ENCODE measurements at places on chromosomes 7 and 10.

GRCh38 chr7:107694386-107694785 lies 33.8 kb downstream of the SLC26A4 start:
- no peak for DNase-seq

- DNase-seq: no peak
Observed at GRCh38 chr7:130732980-130733930, 752 bp downstream of the KLF14 start.

DNA sequence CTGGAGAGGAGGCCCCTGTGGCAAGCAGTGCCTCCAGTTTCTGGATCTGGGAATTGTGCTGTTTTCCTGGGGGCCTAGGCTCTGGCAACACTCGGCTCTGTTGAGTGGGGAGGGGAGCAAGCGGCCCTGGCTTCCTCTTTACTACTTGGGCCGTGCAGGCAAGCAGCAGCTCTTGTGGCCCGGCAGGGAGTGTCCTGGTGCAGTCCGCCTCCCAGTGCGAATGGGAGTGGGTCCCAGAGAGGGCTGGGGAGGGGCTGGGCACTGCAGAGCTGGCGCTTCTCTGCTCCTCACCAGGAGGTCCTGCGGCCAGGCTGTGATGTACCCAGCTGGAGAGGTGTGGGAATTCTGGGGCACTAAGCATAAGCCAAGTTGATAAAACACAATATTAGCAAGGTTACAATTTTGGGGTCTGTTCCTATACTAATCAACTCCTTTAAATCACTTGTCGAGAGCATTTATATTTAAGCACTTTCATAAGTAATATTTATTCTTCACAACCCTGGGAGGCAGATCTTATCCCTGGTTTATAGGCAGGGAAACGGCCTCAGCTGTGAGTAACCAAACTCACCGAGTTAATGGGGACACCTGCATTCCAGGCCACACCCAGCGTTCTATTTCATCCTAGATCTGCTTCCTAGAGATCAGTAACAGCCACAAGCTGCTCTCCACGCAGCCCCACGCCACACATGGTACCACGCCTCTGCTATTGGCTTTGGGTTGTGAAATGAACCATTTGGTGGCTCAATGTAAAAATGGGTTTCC lies 183.4 kb upstream of the PLXNA4 start:
- no peak for DNase-seq

DNA sequence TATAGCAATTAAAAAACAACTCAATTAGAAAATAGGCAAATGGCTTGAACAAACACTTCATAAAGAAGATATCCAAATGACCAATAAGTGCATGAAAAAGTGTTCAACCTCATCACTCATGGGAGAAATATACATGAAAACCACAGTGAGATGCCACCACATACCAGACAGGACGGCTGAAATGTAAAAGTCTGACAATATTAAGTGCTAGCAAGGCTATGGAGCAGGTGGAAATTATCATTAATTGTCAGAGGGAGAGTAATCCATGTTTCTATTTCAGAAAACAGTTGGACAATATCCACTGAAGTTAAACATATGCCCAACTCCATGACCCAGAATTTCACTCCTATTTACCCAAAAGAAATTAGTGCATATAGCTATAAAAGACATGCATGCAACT lies 42.6 kb upstream of the GRID1 start:
- no peak for DNase-seq

DNA sequence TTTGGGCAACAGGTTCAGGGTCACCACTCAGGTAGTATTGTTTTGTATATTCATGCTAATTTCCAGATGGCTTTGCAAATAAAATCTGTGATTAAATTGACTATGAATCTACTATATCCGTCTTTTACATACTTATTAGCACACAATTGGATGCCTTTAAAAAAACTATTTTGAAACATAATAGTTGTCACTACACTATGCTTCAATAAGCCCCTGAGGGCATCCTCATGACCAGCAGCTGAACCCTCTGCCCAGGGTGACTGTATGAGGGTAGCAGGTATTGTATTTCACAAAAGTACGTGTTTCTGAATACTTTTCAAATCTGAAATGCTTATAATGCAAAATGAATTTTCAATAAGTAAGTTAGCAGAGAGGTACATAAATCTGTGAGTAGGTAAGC lies 97.3 kb downstream of the DNAH11 start:
- DNase-seq: no peak

DNA sequence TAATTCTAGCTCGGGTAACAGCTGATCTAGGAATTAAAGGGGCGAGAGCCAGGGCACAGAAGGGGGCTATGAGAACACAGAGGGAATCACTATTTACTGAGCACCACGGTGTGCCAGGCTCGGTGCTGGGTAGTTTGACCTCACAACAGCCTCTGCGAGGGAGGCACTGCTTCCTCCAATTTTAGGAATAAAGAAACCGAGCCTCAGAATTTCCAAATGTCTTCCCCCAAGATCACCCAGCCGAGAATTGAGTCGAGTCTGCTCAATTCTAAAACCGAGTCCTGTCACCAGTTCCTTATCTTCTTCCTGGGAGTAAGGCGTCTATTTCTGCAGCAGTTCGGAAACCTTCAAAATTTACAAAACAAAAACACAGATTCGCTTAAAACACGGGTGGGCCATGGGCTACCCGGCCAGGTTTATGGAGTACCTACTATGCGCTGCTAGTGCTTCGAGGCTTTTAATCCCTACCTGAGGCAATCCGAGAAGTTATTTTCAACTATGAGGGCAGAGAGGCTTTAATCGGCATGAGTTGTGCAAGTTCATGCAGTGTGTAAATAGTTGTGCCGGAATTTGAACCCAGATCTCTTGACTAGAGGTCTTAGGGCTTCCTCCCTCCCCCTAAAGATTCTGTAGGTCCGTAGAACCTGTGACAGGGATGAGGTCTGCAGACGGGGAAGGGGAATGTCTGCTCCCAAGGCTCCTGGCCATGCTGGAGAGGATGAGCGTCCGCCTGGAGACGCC lies 872 bp upstream of the HMX2 start:
- DNase-seq: no peak

GRCh38 chr7:124724507-124725192 lies 40.9 kb downstream of the GPR37 start:
- no peak for DNase-seq

- DNase-seq: no peak
Observed at GRCh38 chr7:129776362-129776722, 164.8 kb downstream of the NRF1 start.

GRCh38 chr10:102959360-102959759 lies 41.3 kb downstream of the CNNM2 start:
- DNase-seq: no peak

- no peak for DNase-seq
Observed at GRCh38 chr10:124162774-124163354, 69.5 kb upstream of the CHST15 start.

DNA sequence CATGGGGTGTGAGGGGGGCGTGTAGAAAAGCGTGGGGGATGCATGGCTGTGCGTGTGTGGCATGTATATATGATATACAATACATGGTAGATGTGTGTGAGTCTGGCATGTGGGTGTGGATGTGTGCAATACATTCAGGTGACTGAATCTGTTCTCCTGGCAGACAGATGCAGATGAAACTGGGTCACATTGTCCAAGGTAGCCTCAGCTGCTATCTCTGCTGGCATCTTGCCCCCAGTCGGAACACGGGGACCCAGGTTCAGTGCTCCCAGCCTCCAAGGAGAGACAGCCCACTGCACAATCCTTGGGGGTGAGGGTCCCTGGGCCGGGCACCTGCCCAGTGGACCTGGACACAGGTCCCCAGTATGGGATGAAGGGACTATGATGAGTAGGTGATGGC lies 12.4 kb upstream of the SRRM3 start:
- DNase-seq: no peak

DNA sequence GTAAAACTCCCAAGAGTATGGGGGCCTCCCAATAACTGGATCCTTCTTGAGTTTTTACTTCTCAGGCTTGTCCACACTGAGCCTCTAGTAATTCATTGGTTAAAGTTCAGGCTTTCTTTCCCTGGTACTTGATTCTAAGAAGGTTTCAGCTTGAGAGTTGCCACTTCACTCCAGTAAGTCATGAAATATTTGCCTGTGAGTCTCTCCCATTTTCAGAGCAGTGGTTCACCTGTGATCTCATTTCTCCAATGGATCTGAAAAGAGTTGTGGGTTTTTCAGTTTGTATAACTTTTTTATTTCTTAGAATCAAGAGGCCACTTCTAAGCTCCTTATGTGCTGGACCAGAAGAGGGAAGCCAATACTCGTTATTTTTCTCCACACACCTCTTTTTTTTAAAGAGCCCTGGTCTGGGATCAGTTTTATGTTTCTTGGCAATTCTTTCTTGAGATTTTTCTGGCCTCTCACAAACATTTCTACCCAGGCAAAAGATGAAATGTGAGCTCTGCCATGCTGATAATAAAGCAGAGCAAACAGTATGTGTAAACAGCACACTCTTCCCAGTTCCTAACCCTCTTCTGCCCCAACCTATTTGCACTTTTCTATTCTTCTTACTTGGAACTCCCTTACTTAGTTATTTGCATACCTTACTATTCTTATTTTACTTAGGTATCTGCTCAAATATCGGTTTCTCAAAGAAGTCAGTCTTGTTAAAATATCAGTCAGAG lies 983.4 kb downstream of the CCSER2 start:
- no peak for DNase-seq

DNA sequence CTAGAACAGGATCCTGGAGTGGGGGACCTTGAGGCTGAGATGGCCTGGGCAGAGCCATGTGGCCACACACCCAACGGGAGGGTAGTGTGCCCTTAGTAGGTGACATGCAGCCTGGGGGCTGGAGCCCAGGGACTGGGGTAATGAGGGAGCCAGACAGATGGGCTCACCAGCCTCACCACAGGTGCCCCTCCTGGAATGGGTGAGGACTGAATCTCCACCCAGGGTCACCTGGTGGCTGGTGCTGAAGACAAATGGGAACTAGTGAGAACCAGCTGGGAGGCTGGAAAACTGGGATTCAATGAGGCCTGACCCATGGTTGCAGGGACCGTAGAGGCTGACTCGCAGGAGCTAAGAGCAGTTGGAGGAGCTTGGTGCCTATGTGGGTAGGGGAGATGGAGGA lies 6.1 kb downstream of the ZP3 start:
- DNase-seq: no peak

DNA sequence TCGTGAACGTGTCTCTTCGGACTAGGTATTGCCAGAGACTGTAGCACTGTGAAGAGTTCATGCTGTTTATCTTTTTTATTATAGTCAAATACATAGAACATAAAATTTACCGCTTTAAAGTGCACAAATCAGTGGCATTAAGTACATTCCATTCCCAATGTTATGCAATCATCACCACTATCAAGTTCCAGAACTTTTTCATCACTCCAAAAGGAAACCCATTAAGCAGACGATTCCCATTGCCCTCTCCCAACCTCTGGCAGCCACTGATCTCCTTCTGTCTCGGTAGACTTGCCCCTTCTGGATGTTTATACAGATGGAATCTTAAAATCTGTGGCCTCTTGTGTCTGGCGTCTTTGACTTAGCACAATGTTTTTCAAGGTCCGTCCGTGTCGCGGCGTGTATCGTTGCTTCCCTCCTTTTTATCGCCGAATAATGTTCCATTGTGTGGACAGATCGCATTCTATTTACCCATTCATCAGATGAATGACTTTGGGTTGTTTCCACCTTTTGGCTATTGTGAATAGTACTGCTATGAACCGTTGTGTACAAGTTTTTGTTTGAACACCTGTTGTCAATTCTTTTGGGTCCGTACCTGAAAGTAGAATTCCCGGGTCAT lies 2.7 kb downstream of the PROSER2 start:
- no peak for DNase-seq

GRCh38 chr10:100535338-100535714 lies 417 bp upstream of the HIF1AN start:
- DNase-seq: no peak

GRCh38 chr10:34290412-34291081 lies 524.5 kb downstream of the PARD3 start:
- DNase-seq: no peak

DNA sequence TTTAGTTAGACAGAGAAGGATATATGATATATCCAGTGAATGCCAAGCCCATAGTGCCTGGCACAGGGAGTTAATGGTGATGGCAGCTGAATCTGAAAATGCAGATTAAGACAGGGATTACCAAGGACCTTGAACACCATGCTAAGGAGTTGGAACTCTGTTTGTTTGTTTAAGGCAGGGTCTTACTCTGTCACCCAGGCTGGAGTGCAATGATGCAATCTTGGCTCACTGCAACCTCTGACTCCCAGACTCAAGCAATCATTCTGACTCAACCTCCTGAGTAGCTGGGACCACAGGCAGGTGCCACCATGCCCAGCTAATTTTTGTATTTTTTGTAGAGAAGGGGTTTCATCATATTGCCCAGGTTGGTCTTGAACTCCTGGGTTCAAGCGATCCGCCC lies 1.6 kb downstream of the AKR1D1 start:
- DNase-seq: no peak

DNA sequence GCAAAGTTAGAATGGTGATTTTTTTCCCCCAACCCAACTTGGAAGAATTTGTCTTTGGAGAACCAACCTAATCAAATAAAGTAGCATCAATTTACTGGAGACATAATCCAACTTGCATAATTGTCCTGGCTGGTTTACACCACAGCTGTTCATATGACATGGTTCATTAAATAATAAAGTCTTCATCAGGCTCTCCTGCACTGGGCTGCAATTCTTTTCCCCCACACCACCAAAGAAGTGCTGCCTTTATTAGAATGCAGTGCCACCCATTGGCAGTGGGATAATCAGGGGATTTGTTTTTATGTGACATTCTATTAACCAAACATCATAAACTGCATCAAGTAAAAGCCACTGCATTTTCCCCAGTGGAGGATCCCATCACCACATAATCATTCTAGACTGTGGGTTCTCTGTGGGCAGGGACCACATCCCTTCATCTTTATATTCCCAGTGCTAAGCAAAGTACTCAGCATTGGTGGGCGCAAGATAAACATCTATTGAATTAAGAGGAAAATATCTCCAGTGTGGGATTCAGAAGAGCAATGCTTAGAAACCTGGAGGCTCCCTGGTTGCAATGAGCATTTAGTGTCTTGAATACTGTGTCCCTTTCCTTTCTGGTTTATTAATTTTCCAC lies 322.0 kb downstream of the KCNMA1 start:
- no peak for DNase-seq

- DNase-seq: no peak
Observed at GRCh38 chr7:65980478-65981250, 1.3 kb downstream of the GUSB start.

GRCh38 chr10:71581376-71581775 lies 138.2 kb downstream of the C10orf105 start:
- no peak for DNase-seq

- no peak for DNase-seq
Observed at GRCh38 chr10:94286901-94287300, 75.8 kb downstream of the NOC3L start.

GRCh38 chr10:29345144-29345909 lies 56.5 kb downstream of the LYZL1 start:
- DNase-seq: no peak

- no peak for DNase-seq
Observed at GRCh38 chr7:158028290-158028941, 559.2 kb downstream of the PTPRN2 start.

- no peak for DNase-seq
Observed at GRCh38 chr10:35712486-35712885, 70.4 kb upstream of the FZD8 start.
